Ammon's horn (tissue), 1 donor: ENCODE measurements at places on chromosomes 7 and 10.

- no peak for DNase-seq
These were observed 263.2 kb downstream of the DGKB start for GRCh38 chr7:14639329-14639728.

DNA sequence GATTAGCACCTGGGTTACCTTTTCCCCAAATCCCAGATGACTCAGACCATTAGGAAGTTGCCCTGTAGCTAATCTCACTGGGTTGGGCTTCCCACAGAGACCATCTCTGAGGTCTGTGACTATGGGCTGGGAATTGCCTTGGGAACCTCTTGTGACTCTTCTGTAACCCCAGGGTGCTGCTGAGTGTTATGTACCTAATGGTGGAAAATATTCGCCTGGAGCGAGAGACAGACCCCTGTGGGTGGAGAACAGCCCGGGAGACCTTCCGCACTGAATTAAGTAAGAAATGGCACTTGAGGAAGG, 20.0 kb downstream of the STRIP2 start:
- no peak for DNase-seq

GRCh38 chr10:50410066-50410811, 158.9 kb upstream of the ASAH2 start:
- no peak for DNase-seq

DNA sequence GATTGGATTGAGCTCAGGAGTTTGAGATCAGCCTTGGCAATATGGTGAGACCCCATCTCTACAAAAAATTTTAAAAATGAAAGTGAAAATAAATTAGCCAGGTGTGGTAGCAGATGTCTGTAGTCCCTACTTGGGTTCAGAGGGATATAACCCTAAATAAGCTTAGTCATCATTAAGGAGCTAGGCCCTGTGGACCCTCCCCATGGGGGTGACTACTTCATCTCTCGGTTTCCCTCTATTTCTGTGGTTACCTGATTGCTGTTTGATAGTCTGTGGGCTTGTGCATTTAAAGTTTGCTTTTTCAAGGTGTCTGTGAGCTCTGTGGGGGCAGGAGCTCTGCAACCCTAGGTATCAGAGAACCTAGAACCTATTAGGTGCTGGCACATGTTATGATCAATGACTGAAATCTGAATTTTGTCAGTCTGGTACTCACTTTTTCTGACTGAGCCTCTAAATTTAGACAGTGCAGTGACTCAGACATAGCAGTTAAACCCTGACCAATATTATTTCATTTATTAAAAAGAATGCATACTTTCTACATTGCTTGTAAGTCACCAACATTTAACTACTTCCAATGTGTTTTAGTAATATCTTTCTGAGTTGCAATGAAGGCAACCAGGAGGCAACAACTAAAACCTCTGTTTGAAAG, 8.1 kb upstream of the CUZD1 start:
- no peak for DNase-seq

GRCh38 chr7:24469118-24469517, 104.1 kb upstream of the PALS2 start:
- DNase-seq = no peak

DNA sequence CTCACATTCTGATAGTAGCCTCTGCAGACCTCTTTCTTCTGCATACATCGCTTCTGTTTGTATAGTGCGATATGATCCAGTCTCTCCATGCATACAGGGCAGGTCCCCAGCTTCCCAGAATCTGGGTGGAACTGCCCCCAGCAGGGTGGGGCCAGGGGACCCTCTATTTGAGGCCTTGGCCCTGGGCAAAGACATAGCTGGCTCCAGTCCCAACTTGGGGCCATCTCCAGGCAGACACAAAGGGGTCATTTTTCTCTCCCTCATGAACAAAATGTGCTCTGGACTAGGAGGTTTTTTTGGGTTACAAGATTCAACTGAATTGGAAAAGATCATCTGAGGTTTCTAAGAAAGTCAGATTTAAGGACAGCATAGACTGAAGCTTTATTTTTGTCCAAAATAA, 21.1 kb upstream of the HSPA12A start:
- peak; percentile 45 for DNase-seq

DNA sequence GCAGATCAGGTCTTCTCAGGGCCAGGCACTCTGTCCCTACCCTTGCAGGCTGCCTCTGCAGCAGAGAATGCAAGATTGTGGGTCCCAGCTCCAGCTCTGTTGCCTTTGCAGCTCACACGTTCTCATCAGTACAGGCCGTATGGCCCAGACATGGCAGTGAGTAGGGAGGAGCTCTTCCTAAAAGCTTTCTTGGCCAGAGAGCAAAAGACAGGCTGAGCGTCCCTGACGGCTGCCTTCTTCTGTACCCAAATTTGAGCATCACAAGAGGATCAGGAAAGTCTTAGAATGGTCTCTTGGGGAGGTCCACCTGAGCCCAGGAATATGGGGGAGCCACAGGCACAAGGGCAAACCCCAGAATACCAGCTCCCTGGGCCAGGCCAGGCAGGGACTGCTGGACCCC, 266.3 kb upstream of the ZMIZ1 start:
- DNase-seq = no peak

GRCh38 chr7:142883571-142884285, 1.8 kb downstream of the TRPV6 start:
- no peak for DNase-seq

GRCh38 chr10:31219306-31219705, 99.7 kb upstream of the ZEB1 start:
- no peak for DNase-seq

DNA sequence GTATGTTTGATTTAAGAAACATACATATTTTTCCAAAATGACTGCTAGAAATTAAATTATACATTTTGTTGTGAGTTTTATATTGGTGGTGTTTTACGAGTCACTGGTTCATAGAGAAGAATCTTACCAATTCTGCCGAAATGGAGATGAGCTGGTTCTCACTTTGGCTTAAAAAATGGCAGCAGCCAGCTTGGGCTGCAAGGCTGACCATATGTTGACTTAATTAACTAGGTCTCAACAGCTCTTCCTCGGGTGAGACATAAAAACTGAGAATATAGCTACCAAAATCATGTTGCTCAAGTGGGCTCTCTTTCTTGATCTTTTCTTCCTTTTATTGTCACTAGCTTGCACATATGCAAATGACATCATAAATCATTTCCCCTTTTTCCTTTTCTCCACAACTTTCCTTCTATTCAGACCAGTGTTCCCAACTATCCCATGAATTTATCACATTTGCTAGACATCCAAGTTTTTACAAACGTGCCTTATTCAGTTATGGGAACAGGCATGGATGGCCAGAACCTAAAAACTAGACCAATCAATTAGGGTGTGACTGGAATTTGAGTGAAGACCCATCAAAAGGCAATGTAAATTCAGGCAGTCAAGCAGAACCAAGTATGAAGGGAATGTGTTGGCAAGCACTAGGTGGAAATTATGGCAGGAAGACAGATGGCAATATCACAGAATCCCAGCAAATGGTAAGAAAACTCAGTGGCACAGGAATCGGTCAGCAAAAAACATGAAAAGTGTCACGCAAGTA, 6.4 kb upstream of the TSPAN12 start:
- DNase-seq = no peak

DNA sequence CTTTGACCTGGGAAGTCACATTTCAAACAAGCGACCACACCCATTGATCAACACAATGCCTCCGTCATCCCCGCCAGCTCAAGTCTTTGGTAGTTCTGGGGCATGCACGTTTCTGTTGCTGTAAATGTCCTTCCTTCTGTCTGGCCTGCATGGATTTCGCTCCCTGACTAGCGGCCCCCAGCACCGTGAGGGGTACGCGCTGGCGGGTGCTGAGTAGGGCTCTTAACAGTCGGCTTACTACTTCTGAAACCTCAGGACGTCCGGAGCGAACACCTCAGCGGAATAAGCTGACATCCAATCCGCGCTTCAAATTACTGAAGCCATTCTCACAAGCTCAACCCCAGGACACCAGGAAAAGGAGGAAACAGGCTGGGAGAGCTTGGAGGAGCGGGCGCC, 505 bp downstream of the NUDCD3 start:
- no peak for DNase-seq

GRCh38 chr10:106872176-106872575, 292.3 kb downstream of the SORCS1 start:
- no peak for DNase-seq

- DNase-seq = no peak
These were observed 7.9 kb upstream of the PAX2 start for GRCh38 chr10:100737355-100738054.

DNA sequence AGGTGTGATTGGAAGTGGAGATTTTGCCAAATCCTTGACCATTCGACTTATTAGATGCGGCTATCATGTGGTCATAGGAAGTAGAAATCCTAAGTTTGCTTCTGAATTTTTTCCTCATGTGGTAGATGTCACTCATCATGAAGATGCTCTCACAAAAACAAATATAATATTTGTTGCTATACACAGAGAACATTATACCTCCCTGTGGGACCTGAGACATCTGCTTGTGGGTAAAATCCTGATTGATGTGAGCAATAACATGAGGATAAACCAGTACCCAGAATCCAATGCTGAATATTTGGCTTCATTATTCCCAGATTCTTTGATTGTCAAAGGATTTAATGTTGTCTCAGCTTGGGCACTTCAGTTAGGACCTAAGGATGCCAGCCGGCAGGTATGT, 13.6 kb downstream of the STEAP2 start:
- no peak for DNase-seq

- DNase-seq = no peak
These were observed 4.3 kb downstream of the SHH start for GRCh38 chr7:155807789-155808548.

DNA sequence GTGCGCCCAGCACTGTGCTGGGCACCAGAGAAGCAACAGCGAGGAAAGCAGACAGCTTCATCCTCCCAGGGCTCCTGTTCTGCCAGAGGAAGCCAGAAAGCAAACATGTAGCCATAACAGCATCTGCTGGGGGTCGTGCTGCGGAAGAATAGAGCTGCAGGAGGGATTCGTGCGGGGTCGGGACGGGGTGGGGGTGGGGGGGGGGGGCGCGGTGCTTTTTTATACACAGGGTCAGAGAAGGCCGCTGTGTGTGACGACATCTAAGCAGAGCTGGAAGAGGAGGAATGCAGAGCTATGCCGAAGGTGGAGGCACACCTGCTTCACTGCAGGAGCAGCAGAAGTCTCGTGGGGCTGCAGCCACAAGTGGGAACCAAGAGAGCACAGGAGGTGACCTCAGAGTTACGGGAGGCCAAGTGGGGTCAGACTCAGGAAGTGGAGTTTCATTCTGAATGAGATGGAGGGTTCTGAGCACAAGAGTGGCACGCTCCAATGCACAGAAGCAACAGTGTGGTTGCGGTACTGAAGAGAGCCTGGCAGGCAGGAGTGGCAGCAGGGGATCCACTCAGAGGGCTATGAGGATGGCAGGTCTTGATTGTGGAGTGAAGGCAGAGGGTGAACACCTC, 11.1 kb downstream of the PKD1L1 start:
- DNase-seq = no peak
